Esophagus (tissue), 2 donors: ENCODE measurements at places on chromosomes 5 and 9. TPM values are rescaled to one million over a fixed set of nuclear protein-coding genes. Genes with fewer than 3 reads are reported as not detected.

Gene PCDHGA4
- polyA plus RNA-seq: 0.12 TPM

Gene LAMC3
- polyA plus RNA-seq: 1.1 TPM

Gene CER1
- not detected for polyA plus RNA-seq

Gene IL3
- polyA plus RNA-seq: not detected
